ENCODE measurements at places on chromosomes 5 and 9. TPM values are rescaled to one million over a fixed set of nuclear protein-coding genes. Genes with fewer than 3 reads are reported as not detected.

GRCh38 chr9:114777821-114778609 is 27.8 kb downstream of the TNFSF15 start:
- 0 out of 2 replicates have a peak, but pooled peaks cover 2% of the 10 kb centered on the region for H3K27me3 ChIP-seq
- H3K27ac ChIP-seq, result no peak overlapping the region
- H3K4me1 ChIP-seq, result no peaks in the 10 kb centered on the region
- no peak for DNase-seq
- H3K36me3 ChIP-seq, result no peaks in the 10 kb centered on the region
- no peak overlapping the region for H3K4me3 ChIP-seq

DNA sequence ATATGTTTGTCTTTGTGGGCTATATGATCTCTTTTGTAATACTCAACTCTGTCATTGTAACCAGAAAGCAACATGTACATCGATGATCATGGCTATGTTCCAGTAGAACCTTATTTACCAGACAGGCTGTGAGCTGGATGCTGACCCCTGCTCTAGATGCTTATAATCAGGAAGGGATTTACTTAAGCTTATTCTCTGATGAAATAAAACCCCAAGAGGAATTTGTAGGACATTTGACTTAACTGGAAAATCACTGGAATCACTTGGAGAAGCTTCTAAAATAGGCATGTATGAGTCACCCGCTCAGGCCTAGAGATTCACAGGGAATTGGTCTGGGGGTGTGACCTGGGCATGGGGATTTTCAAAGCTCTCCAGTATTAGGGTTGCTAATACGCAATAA is 285.8 kb upstream of the ZNF608 start:
- no peak overlapping the region for H3K27ac ChIP-seq
- no peak for DNase-seq
- H3K4me1 ChIP-seq, result no peaks in the 10 kb centered on the region
- no peak overlapping the region for H3K4me3 ChIP-seq

The ARL14EPL gene
- total RNA-seq, result not detected

The PDLIM4 gene
- total RNA-seq, result 52.2 TPM

GRCh38 chr5:123537845-123538244 is 25.9 kb downstream of the CSNK1G3 start:
- no peaks in the 10 kb centered on the region for H3K36me3 ChIP-seq
- H3K4me1 ChIP-seq, result no peaks in the 10 kb centered on the region
- H3K27me3 ChIP-seq, result no peaks in the 10 kb centered on the region
- DNase-seq, result no peak
- H3K4me3 ChIP-seq, result no peak overlapping the region

DNA sequence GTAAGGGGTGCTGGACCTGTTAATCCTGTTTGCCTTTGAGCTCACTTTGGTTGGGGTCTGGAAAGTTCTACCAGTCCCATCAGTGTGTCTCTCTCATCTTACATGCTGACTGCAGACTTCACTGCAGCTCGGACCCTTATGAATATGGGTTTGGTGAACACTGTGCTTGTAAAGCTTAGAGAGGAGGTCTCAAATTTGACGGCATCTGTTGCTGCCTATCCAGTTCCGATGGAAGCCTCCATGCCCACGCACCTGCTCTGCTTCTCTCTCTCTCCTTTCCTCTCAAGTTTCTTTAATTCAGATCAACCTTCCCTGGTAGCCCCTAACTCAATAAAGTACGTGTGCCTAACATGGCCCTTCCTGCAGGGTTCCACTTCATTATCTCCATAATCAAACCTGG is 217.9 kb downstream of the HSPA4 start:
- H3K4me3 ChIP-seq, result no peak overlapping the region
- H3K36me3 ChIP-seq, result no peaks in the 10 kb centered on the region
- no peak overlapping the region for H3K27ac ChIP-seq
- 0 out of 2 replicates have a peak, but pooled peaks cover 3% of the 10 kb centered on the region for H3K27me3 ChIP-seq

GRCh38 chr5:111596705-111597104 is 84.4 kb upstream of the STARD4 start:
- no peaks in the 10 kb centered on the region for H3K36me3 ChIP-seq
- no peak for DNase-seq
- no peak overlapping the region for H3K27ac ChIP-seq
- H3K4me3 ChIP-seq, result no peak overlapping the region
- no peaks in the 10 kb centered on the region for H3K4me1 ChIP-seq

The TERT gene
- total RNA-seq, result 5.0 TPM

DNA sequence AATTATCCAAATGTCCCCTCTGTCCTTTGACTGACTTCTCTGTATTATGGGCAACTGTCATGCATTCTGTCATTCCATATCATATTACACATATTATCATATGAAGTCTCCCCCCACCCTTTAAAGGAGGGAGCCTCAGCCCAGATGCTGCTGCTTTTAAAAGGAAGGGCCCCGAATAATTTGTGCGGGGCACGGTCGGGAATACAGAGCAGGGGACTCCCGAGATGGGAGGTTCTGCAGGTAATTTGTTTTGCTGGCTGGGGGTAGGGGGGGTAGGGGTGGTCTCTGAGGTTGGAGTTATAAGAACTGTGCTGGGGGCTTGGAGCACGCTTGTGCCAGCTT is 10.1 kb upstream of the LHX2 start:
- H3K36me3 ChIP-seq, result no peaks in the 10 kb centered on the region
- H3K4me1 ChIP-seq, result no peaks in the 10 kb centered on the region
- peaks cover 92% of the 10 kb centered on the region for H3K27me3 ChIP-seq

GRCh38 chr5:178476531-178476930 is 113.7 kb downstream of the COL23A1 start:
- no peak overlapping the region for H3K4me3 ChIP-seq
- no peaks in the 10 kb centered on the region for H3K36me3 ChIP-seq
- DNase-seq, result no peak
- H3K4me1 ChIP-seq, result no peaks in the 10 kb centered on the region

- no peak overlapping the region for H3K4me3 ChIP-seq
- no peaks in the 10 kb centered on the region for H3K4me1 ChIP-seq
- H3K27me3 ChIP-seq, result peaks cover 8% of the 10 kb centered on the region
- no peak overlapping the region for H3K27ac ChIP-seq
These were observed 61.0 kb downstream of the FBXO4 start for GRCh38 chr5:41985945-41986695.

DNA sequence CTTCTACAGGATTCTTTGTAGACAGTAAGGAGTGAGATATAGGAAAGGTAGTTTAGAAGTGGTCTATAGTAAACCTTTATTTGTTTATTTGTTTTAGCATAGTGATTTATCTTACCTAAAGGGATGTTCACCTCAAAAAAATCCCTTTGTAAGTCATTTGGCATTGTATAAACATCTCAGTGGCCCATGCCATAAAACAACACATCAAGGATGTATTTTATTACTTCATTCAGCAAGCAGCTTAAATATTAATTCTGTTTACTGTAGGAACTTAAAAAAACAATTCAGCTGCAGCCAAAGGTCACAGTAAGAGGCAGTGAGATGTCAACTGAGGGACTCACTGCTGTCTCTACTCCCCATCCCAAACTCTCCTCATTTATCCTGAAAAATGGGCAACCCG is 452.7 kb downstream of the HINT1 start:
- peak overlapping the region; percentile 73 for H3K27ac ChIP-seq
- no peaks in the 10 kb centered on the region for H3K27me3 ChIP-seq
- H3K4me1 ChIP-seq, result peaks cover 29% of the 10 kb centered on the region

- H3K27me3 ChIP-seq, result no peaks in the 10 kb centered on the region
- no peak overlapping the region for H3K4me3 ChIP-seq
- no peak for DNase-seq
- no peaks in the 10 kb centered on the region for H3K36me3 ChIP-seq
- H3K27ac ChIP-seq, result no peak overlapping the region
These were observed 243.8 kb downstream of the CDK5RAP2 start for GRCh38 chr9:120336021-120336752.

DNA sequence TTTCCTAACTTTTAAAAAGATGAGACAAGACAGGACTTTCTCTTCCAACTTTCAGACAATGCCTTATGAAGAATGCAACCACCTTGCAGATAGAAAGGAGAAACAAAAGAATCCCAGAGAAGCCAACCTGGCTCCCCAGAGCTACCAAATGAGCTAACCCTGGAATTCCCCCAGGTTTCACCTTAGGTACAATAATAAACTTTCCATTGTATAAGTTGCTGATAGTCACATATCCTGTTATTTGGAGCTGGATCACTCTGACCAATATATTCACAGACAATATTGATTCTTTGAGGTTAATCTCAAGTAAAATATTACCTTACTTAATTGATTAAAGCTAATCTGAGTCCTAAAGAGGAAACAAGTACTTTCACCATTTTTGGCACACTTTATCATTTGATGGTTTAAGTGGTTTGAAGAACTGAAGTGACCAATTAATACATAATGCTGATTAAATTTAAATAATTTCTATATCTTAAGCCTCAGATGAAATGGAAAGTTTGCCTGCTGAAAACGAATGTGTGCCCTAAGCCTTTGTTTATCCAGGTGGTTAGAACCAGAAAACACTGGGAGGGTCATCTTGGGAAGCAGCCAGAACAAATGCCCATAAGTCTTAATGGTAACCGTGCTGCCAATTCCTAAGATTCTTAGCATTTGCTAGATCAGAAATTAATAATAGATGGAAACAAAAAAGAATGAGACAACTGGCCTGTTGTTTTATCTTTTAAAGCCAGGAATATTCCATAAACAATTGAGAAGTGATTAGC is 159.6 kb upstream of the SLC12A2 start:
- no peaks in the 10 kb centered on the region for H3K27me3 ChIP-seq
- no peak overlapping the region for H3K27ac ChIP-seq
- H3K4me3 ChIP-seq, result no peak overlapping the region
- H3K36me3 ChIP-seq, result no peaks in the 10 kb centered on the region

DNA sequence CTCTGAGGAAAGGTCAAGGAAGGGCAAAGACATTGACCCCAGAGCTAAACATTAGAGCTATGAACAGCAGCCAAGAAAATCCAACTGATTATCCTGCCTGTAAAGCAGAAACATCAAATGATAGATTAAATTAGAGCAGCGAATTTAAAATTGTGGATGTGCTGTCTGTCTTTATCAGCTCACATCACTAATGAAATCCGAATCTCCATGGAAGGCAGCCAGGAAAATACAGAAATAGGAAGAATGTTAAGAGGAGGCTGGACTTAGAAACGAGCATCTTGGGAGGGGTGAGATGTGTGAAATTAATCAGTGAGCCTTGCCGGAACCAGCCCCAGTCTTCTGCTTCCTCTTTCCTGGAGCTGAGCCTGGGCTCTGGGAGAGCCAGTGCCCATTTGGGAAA is 191.0 kb downstream of the PJA2 start:
- no peaks in the 10 kb centered on the region for H3K36me3 ChIP-seq
- no peak overlapping the region for H3K27ac ChIP-seq
- H3K4me3 ChIP-seq, result no peak overlapping the region
- no peaks in the 10 kb centered on the region for H3K4me1 ChIP-seq
- no peaks in the 10 kb centered on the region for H3K27me3 ChIP-seq
- no peak for DNase-seq

DNA sequence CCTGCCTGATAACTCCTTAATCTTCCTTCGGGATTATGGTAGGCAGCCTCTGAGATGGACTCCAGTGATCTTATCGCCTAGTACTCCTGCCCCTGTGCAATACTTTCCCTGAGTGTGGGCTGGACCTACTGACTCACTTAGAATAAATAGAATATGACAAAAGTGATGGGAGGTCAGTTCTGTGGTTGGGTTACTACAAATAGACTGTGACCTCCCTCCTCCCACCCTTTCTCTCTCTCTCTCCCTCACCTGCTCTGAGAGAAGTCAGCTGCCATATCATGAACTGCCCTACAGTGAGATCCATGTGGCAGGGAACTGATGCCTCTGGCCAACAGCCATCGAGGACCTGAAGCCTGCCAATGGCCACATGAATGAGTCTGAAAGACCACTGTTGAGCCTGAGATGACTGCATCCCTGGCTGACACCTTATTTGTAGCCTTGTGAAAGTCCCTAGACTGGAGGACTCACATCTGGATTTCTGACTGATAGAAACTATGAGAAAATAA is 31.7 kb downstream of the NRG2 start:
- no peaks in the 10 kb centered on the region for H3K36me3 ChIP-seq
- DNase-seq, result no peak
- no peaks in the 10 kb centered on the region for H3K4me1 ChIP-seq
- H3K27ac ChIP-seq, result no peak overlapping the region
- H3K27me3 ChIP-seq, result peaks cover 30% of the 10 kb centered on the region

The PKD2L2 gene
- not detected for total RNA-seq

The KIAA0825 gene
- total RNA-seq, result 1.8 TPM

DNA sequence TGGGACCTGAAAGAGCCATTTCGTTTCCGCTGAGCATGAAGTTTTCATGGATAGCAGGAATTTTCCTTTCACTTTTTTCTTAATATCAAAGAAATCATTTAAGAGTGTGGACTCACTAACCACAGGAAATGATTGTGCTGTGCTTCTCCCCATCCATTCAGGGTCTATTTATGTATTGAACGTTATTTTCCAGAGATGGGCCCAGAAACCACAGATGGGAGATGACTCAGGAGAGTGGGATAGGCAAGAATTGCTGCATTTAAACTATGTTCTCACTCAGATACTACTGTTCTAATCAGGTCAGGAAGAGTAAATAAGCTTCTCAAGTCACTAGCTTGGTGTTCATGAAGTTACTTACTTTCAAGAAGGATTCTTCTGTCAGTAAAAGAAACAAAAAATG is 763.8 kb downstream of the DTWD2 start:
- no peak for DNase-seq
- no peaks in the 10 kb centered on the region for H3K36me3 ChIP-seq
- H3K27me3 ChIP-seq, result no peaks in the 10 kb centered on the region
- no peak overlapping the region for H3K27ac ChIP-seq
- no peaks in the 10 kb centered on the region for H3K4me1 ChIP-seq
- no peak overlapping the region for H3K4me3 ChIP-seq

The SLC34A3 gene
- total RNA-seq, result not detected

GRCh38 chr5:100434815-100435214 is 100.4 kb upstream of the FAM174A start:
- H3K27ac ChIP-seq, result no peak overlapping the region
- DNase-seq, result no peak
- no peak overlapping the region for H3K4me3 ChIP-seq
- no peaks in the 10 kb centered on the region for H3K27me3 ChIP-seq
- H3K4me1 ChIP-seq, result no peaks in the 10 kb centered on the region

DNA sequence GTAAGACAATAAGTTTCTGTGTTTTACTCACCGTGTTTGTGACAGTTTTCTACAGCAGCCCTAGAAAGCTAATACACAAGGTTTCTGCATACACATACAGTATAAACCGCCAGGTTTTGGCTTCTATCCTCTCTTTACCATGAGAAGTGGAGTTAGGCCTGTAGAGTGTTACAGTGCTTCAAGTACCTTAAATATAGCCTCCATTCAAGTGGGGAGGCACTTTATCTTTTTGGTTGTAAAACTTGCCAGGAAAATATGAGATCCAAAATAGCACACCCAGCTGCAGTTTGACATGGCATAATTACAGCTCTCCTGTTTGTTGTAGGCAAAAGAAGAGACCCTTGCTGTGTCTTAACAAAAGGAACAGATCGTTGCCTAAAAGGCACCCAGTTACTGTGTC is 90.3 kb upstream of the PTPN3 start:
- no peak overlapping the region for H3K27ac ChIP-seq
- no peaks in the 10 kb centered on the region for H3K27me3 ChIP-seq
- no peaks in the 10 kb centered on the region for H3K4me1 ChIP-seq

GRCh38 chr9:133614056-133614455 is 4.9 kb upstream of the FAM163B start:
- H3K27ac ChIP-seq, result no peak overlapping the region
- H3K36me3 ChIP-seq, result no peaks in the 10 kb centered on the region
- no peak overlapping the region for H3K4me3 ChIP-seq

The PCDHA9 gene
- under 0.01 TPM for total RNA-seq
